Stimulated activated CD8-positive, alpha-beta memory T cell treated with anti-CD3 and anti-CD28 coated beads, Interleukin-4, amount 100 ng/mL, for 4 hours (primary cell): ENCODE measurements at places on chromosomes 2 and 18.

DNA sequence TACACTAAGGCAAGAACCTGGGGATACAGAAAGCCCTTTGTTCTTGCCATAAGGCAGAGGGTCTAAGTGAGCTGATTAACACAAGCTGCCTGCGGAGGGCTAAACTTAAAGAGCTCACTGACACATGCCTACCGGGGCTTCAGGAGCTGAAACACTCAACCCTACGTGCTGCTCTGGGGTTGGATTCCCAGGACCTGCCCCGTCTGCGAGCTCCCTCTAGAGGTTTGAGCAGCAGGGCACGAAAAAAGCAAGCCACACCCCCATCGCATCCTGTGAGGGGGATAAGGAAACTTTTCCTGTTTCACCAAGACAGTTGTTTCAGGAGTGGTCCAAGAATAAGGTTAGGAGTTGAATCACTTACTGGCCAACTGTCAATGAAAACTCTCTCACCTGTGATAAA lies 562.1 kb downstream of the TMX3 start:
- no peak for DNase-seq

DNA sequence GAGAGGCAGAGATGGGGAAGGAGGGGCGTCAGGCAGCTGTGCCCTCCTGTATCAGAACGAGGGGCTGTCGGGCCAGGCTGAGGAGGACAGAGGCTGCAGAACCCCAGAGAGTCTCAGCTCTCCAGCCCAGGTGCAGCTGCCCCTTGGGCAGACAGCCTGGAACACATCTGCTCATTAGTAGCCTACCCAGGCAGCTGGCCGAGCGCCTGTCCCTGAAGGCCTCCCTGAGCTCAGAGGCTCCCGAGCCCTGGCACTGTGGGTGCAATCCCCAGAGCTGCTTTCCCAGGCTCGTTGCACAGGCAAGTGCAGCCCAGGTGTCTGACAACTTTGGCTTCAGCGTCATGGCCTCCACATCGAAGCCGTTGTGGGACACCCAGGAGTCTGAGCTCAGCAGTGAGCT lies 13.1 kb upstream of the TMEM185B start:
- no peak for DNase-seq

GRCh38 chr2:660586-661359 lies 16.4 kb downstream of the TMEM18 start:
- DNase-seq, result no peak

DNA sequence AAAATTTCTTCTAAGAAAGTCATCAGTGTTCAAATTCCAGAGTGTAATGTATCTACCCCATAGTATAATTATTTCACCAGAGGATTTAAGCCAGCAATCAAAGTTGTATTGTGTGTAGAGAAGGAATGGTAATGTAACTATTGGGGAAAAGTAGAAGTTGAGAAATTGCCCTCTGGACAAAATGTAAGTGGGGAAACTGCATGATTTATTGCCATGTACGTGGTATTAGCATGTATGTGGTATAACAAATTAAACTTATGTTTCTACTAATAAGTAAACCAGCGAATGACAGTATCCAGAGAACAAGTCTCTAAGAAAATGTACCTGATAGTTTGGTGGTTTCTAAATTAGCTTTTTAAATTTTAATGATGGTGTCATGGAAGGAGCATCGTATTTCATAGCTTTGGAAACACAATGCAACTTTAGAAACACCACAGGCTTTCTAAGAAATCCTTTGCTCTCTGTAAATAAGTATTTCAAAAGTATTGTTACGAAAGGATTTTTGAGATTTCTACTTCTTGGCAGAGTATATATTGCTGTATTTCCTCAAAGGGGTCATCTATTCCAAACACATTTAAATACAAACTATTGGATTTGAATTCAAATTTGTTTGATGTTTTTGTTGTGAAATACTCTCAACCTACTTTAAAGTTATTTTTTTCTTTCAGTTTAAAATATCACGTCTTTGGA lies 1018.9 kb upstream of the ZEB2 start:
- DNase-seq, result no peak

- DNase-seq, result no peak
These were observed 2.5 kb downstream of the CD28 start for GRCh38 chr2:203708846-203709396.

- DNase-seq, result no peak
These were observed 34.5 kb upstream of the HTR2B start for GRCh38 chr2:231159306-231159705.

DNA sequence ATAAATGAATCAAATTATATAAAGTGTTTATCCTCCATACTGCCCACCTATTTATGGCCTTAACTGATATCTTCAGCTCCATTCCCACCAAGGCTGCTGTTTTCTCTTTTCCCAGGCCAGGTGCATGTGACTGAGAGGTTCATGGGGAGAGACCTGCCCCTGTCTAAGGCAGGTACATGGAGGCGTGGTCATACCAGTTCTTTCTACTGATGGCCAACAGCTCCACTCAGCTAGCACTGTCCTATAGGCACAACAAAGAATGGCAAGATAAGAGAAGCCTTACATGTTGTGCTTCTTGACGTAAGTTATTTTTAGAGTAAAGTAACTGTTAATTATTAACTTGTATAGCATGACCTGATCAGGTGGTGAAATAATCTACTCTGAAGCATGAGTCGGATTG lies 16.8 kb downstream of the AKAIN1 start:
- no peak for DNase-seq

DNA sequence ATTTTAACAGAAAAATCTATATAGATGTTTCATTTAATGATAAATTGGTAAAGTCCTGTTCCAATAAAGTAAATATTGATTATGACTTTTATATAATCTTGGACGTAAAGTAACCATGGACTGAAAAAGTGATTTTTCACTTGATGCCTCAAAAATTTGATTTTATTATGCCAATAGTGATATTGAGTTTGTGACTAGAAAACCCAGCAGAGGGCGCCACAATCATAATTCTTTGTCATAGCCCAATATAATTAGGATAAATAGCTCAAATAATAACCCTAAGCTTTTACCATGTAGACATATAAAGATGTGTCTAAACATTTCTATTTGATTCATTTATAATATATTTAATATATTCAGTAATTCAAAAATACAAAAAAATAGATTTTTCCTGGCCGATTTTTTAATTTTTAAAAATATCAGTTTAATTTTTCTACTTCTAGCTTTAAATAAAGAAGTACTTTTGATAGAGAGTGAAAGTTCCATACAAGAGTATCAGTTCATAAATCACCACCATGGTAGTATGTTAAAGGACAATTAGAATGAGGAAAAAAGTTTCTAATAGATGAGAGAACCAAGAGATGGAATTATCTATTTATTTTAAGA lies 30.7 kb downstream of the CAMKMT start:
- peak; percentile 25 for DNase-seq

DNA sequence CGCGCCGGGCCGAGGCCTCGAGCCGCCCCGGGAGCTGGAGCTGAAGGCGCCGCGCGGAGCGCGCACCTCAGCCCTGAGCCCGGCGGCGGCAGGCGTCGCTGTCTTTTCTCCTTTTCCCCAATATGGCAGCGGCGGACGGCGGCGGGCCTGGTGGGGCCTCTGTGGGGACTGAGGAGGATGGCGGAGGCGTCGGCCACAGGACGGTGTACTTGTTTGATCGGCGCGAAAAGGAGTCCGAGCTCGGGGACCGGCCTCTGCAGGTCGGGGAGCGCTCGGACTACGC lies 369 bp downstream of the SMCHD1 start:
- no peak for DNase-seq
